ENCODE measurements at places on chromosomes 16 and 17. TPM values are rescaled to one million over a fixed set of nuclear protein-coding genes. Genes with fewer than 3 reads are reported as not detected.

GRCh38 chr17:1509290-1509881, 7.0 kb downstream of the INPP5K start:
- DNase-seq = no peak

Gene KRT14
- 0.82 TPM for total RNA-seq

DNA sequence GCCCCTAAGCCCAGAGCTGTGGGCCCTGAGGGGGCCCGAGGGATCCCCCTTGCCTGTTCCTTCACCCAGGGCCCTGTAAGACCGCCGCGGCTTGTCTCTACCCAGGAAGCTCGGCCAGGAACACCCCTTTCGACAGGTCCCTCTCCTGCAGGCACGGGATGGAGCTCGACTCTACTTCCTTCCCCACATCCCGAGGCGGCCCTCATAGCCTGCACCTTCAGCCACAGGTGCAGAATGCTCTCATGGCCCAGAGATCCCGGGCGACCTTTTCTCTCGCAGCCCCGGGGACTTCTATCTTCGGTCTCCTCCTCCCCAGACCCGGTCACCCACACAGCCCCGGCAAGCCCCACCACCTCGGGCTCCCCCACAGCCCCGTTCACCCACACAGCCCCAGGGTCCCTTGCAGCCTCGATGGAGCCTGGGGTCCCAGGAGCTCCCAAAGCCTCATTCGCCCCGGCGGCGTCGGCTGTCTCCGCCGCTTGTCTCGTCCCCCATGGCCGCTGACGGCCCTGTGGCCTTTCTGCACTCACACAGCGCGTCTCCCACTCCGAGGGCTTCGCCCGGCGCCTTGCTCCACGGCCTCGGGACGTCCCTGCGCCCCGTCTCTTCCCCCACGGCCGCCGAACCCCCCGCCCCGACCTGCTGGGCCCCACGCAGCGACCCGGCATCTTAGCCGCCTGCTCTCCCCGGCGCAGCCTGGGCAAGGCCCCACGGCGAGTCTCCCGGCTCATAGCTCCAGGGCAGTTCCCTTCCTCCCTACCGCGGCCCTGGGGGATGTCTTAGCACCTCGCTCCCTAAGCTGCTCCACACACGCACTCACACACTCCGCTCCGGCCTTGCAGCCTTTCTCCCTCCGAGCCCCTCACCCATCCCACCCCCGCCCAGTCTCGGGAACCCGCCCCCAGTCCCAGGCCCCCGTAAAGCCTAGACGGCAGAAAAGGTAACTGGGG, 650 bp downstream of the KIAA0753 start:
- DNase-seq = peak; percentile 41

- DNase-seq = no peak
Observed at GRCh38 chr17:39751637-39752036, 13.9 kb downstream of the GRB7 start.

- no peak for DNase-seq
Observed at GRCh38 chr17:79897243-79898063, 58.2 kb upstream of the CBX4 start.

Gene ZFPM1
- total RNA-seq = 5.2 TPM

- DNase-seq = no peak
Observed at GRCh38 chr17:68381076-68381900, 76.0 kb downstream of the WIPI1 start.

GRCh38 chr17:33013596-33014375, 22.1 kb downstream of the SPACA3 start:
- DNase-seq = no peak

Gene CYBA
- 41.5 TPM for total RNA-seq

DNA sequence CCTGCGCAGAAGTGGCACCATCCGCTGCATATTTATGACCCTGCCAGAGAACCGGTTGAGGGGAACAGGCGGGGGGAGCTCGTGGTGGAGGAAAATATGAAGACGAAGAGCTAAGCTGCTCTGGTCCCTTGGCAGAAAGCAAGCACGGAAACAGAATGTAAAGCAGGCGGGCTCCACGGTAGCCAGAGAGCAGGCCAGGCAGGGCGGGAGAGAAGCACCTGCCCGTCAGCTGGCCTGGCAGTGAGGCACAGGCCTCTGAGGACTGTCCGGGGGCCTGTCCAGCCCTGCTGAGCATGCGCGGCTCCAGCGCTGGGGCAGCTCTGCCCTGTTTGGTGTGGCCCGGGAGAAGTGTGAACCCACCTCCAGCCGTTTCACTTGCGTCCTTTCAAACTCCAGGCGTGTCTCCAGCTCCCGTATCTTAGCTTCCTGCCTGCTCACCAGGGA, 46.7 kb downstream of the PIPOX start:
- DNase-seq = no peak

GRCh38 chr17:1713878-1714426, 3.8 kb upstream of the TLCD2 start:
- peak; percentile 52 for DNase-seq

DNA sequence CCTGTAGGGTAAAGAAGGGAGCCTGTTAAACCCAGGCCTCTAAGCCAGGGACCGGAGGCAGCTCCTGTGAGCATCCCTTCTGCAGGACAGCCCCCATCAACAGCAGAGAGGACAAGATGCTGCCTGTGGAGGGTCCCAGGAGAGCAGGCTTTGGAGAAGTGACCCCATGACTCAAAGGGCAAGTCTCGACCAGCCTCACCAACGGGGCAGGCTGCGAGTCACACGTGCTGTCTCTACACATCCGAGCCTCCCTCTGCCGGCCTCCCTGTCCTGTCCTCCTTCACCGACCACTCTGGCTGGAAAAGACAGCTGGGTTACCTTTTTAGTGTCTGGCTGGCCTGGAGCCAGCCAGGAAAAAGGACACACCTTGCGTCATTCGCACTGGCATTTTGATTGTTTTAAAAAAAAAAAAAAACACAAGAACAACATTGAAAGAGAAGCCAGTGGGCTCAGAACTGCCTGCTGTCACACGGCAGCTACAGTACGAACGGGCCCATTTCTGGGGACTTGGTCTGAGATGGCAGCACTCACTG, 74.5 kb upstream of the RCVRN start:
- DNase-seq = no peak

GRCh38 chr17:5584383-5585286, at the start of gene NLRP1:
Gene NLRP1 (minus strand): TSS chr17:5584509. CDS start chr17:5583957, 552 bp downstream.
- peak; percentile 96 for DNase-seq

GRCh38 chr17:82267575-82268379, 5.7 kb downstream of the CSNK1D start:
- DNase-seq = peak; percentile 94

- DNase-seq = no peak
Observed at GRCh38 chr17:43427362-43428043, 28.7 kb downstream of the ARL4D start.

DNA sequence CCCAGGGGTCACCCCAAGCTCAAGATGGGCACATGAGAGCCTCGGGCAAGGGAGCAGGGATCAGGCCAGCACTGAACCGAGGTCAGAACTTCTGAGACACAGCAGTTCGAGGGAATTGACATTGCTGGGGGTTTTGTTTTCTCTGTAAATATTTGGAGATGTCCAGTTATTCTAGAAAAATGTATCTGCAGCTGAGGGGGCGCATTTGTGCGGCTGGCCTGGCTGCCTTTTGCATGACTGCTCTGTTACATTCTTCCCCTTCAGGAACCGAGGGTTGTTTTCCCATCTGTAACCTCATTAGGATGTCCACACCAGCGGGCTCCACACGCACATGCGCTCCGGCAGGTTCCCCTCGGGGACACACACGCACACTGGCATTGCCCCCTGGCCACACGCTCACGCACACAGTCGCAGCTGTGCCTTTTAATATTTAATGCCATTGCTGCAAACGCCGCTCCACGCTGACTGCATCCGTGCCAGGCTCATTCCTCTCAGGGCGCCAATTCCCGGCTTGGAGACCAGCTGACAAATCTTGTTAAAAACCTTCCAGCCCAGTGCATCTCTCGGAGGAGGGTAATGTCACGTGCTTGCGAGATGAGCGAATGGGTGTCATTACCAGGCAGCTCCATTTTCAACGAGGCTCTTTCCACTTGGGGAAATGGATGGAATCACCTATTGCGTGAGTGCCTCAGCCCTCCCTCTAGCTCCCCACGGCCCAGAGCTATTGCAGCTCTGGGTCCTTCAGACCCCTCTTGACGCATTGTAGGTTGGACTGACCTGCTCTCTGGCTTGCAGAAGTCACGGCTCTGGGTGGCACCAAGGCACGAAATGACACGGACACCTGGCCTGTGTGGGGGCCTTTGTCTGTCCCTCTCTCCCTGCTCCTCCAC, 13.1 kb downstream of the CCR7 start:
- peak; percentile 95 for DNase-seq

DNA sequence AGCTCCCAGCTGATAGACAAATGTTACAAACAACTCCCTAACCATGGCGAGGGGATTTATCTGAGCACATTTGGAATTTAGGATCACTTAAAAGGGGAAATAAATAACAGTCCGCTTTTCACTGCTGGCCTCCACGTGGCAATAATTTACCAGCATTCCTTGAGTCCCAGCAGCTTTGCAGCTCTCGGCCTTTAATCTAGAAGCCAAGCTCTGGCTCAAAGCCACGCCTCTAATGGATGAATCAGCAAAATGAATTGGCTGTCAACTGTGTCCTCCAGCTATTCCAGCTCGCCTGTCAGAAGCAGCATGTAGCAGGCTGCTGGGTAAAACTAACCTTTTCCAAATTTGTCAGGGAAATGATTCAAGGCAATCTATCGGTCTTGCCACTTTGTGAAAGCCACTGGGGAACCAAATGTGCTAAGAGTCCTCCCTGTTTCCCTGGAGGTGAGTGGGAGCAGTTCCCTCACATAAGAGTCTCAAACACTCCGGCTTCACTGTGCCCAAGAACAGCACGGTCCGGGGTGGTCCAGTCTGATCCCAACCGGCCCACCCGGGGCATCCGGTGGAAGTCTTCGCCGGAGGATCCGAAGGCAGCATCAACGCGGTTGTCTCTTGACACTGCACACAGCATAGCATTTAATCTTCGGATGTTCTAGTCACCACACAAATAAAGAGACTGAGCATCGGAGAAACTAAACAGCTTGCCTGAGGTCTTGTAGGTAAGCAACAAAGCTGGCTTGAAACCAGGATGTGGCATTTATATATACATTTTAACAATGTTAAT, 143.3 kb downstream of the PARN start:
- peak; percentile 98 for DNase-seq

DNA sequence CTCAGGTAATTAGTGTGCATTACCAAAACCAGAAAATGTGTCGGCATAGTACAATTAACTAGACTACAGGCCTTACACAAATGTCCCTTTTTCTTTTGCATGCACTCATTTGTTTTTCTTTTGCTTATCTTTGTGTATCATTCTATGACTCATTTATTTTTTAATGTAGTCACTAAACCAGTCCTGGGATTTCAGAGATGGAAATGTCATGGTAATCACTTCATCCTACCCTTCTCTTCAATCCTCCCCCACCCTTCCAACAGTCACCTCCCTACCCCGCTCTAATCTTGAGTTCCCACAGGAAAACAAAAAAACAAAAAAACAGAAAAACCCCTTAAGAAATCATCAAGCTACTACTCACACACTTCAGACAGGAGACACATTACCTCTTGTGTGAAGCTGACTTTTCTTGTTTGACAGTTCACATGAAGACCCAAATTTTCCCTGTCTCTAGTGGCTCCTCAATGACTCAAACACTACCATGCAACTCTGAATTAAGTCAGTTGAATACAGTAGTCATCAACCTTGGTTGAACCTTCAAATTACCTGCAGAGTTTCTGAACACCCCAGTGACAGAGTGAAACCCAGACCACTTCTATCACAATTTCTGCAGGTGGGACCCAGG, 242.4 kb upstream of the SALL1 start:
- peak; percentile 44 for DNase-seq

Gene SPNS3
- not detected for total RNA-seq

Gene KRT12
- total RNA-seq = not detected

GRCh38 chr16:82432261-82432660, 194.5 kb upstream of the CDH13 start:
- DNase-seq = no peak
